Colonic mucosa (tissue), 4 donors: ENCODE measurements at places on chromosomes 1 and 21. TPM values are rescaled to one million over a fixed set of nuclear protein-coding genes. Genes with fewer than 3 reads are reported as not detected.

GRCh38 chr1:155073377-155074242 lies 5.0 kb upstream of the EFNA3 start:
- no peak for DNase-seq
- H3K36me3 ChIP-seq = no peaks in the 10 kb centered on the region
- peaks cover 4% of the 10 kb centered on the region for H3K4me1 ChIP-seq
- no peak overlapping the region for H3K4me3 ChIP-seq
- H3K27me3 ChIP-seq = no peaks in the 10 kb centered on the region
- no peak overlapping the region for H3K27ac ChIP-seq

Gene ATP6V1G3
- not detected for total RNA-seq

GRCh38 chr21:40128891-40129290 lies 261.7 kb downstream of the PCP4 start:
- H3K27ac ChIP-seq = no peak overlapping the region
- H3K27me3 ChIP-seq = no peaks in the 10 kb centered on the region
- no peak for DNase-seq
- no peak overlapping the region for H3K4me3 ChIP-seq
- no peaks in the 10 kb centered on the region for H3K36me3 ChIP-seq

GRCh38 chr1:94124538-94124937 lies 3.6 kb upstream of the ABCA4 start:
- H3K27ac ChIP-seq = no peak overlapping the region
- no peak overlapping the region for H3K4me3 ChIP-seq
- H3K27me3 ChIP-seq = no peaks in the 10 kb centered on the region
- DNase-seq = no peak
- no peaks in the 10 kb centered on the region for H3K36me3 ChIP-seq
- no peaks in the 10 kb centered on the region for H3K4me1 ChIP-seq

DNA sequence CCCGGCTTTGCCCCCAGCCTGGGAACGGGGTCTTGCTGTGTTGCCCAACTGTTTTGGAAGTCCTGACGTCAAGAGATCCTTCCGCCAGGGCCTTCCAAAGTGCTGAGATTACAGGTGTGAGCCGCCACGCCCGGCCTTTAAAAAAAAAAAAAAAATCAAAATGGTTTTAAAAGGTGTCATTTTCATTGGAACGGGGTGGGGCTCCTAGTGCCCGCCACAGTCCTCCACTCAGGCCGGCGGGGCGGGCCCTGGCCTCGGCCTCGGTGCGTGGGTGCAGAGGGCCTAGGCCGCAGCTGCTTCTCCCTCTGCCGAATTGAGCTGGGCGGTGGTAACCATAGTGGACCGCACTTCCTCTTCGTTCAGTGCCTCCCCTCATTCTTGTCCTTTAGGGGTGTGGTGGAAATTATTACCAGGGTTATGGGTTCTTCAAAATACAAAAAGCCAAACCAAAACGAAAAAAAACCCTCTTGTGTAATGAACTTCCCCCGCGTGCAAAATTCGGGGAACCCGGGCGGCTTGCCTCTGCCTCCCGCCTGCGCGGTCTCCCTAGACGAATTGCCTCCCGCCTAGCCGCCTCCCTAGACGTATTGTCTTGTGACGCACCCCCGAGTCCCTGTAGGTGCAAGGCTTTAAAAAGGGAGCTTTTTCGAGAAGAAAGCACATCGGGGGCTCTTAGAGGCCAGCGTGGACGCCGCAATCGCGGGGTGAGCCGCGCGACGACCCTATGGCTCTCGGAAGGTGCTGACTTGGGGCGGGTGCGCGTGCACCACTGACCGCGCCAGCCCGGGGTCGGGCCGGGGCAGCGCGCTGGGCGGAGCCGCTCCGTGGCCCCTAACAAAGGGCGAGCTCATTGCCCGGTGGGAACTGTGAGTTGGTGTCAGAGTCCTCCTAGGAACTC lies 10.5 kb upstream of the SPEN start:
- H3K4me1 ChIP-seq = no peaks in the 10 kb centered on the region
- H3K27me3 ChIP-seq = no peaks in the 10 kb centered on the region
- peak; percentile 62 for DNase-seq
- no peaks in the 10 kb centered on the region for H3K36me3 ChIP-seq
- H3K27ac ChIP-seq = peak overlapping the region; percentile 100

Gene KLF17
- not detected for total RNA-seq

GRCh38 chr1:56045062-56045461 lies 534.3 kb downstream of the PLPP3 start:
- no peaks in the 10 kb centered on the region for H3K4me1 ChIP-seq
- no peaks in the 10 kb centered on the region for H3K27me3 ChIP-seq
- H3K4me3 ChIP-seq = no peak overlapping the region
- no peaks in the 10 kb centered on the region for H3K36me3 ChIP-seq
- no peak for DNase-seq
